ENCODE measurements at places on chromosomes 1 and 21. TPM values are rescaled to one million over a fixed set of nuclear protein-coding genes. Genes with fewer than 3 reads are reported as not detected.

GRCh38 chr1:200654660-200655059 is 15.0 kb downstream of the DDX59 start:
- H3K27me3 ChIP-seq: no peaks in the 10 kb centered on the region
- no peak overlapping the region for H3K4me3 ChIP-seq
- no peak for DNase-seq
- H3K4me1 ChIP-seq: peaks cover 6% of the 10 kb centered on the region

DNA sequence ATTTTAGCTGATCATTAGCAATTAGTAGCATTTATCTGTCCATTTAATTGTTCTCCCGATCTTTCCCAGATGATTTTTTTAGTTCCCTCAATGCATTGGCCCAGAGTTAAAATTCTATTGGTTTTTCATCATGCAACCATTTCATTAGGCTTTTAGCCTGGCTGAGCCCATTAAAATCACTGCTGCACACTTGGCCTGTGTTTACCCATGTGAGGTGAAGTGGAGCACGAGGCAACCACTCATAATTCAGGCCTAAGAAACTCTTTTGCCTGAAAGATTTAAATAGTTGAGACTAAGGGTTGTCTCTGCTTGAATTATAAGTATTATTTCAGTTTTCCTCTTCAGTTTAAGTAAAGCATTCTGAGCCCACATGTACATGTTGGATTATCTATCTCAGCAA is 889.0 kb upstream of the ADGRL4 start:
- no peak overlapping the region for H3K27ac ChIP-seq
- peaks cover 14% of the 10 kb centered on the region for H3K36me3 ChIP-seq
- H3K4me1 ChIP-seq: no peaks in the 10 kb centered on the region
- H3K27me3 ChIP-seq: no peaks in the 10 kb centered on the region
- no peak for DNase-seq

The SLC5A9 gene
- not detected for total RNA-seq

DNA sequence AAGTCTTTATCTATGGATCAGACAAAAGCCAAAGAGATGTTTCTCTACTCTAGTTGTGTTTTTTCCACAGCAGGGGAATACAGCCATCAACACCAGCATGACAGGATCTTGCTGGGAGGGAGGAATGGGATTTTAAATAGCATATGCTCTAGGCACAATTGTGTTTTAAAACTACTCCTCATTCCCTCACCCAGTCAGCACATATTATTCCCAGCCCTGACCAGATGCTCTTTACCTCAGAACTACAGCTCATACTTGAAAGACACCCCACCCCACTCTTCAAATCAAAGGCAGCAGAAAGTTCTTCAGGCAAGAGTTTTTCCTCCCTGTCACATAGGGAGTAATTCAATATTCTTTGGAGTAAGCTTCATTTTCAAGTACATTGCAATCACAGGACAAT is 46.2 kb upstream of the TBX15 start:
- no peaks in the 10 kb centered on the region for H3K4me1 ChIP-seq
- no peaks in the 10 kb centered on the region for H3K27me3 ChIP-seq

The TSSK3 gene
- total RNA-seq: 2.2 TPM

DNA sequence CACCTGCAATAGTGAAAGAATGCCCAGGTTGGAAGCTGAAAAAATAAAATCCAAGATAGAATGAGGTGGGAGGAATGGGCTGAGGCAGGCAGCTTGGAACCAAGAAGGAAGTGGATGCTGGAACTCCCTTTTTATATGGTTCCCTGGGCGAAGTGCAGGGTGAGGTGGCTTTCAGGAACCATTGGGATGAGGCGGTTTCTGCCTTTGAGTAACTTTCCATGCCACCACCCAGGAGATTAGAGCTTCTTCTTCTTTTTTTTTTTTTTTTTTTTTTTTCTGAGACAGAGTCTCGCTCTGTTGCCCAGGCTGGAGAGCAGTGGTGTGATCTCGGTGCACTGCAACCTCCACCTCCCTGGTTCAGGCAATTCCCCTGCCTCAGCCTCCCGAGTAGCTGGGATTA is 17.8 kb upstream of the MRPS6 start:
- H3K36me3 ChIP-seq: no peaks in the 10 kb centered on the region
- H3K27ac ChIP-seq: no peak overlapping the region
- H3K27me3 ChIP-seq: no peaks in the 10 kb centered on the region
- no peaks in the 10 kb centered on the region for H3K4me1 ChIP-seq
- no peak overlapping the region for H3K4me3 ChIP-seq
- DNase-seq: no peak

DNA sequence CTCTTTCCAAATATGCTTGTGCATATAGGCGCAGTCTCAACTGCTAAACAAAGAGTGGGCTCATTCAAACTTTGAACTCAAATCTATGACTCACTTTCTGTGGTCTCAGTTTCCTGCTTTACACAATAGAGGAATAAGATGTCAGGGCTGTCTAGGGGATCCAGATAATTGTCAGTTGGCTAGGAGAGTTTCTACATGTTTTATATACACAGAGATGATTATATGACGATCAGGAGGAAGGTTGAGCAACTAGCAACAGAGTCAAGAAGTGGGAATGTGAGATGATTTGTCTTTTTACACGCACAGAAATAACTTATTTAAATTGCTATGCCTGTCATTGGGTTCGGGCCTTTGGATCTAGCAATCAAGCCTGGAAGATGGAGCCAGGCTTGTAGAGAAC is 299.4 kb upstream of the LYPLAL1 start:
- peaks cover 11% of the 10 kb centered on the region for H3K4me1 ChIP-seq
- H3K36me3 ChIP-seq: no peaks in the 10 kb centered on the region
- DNase-seq: no peak
- no peaks in the 10 kb centered on the region for H3K27me3 ChIP-seq
- H3K4me3 ChIP-seq: no peak overlapping the region

The ANGPTL1 gene
- 0.21 TPM for total RNA-seq

DNA sequence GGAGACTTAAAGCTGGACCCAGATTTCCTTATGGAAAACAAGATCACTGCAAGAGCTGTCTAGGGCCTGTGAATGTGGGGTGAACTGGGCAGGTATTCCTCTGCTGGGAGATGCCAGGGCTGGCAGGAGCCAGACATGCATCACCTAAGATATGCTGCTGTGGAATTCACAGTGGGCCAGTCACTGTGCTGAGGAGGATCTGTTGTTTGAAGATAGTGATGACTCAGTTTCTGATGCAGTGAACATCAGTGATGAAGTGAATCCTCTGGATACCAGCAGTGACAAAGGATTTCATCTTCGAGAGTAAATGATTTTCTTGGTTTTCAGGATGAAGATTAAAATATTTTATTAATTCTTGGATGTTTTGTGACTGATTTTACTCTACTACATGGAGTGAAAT is 29.9 kb upstream of the CAMSAP2 start:
- no peaks in the 10 kb centered on the region for H3K36me3 ChIP-seq
- peaks cover 6% of the 10 kb centered on the region for H3K4me1 ChIP-seq
- no peak overlapping the region for H3K4me3 ChIP-seq

DNA sequence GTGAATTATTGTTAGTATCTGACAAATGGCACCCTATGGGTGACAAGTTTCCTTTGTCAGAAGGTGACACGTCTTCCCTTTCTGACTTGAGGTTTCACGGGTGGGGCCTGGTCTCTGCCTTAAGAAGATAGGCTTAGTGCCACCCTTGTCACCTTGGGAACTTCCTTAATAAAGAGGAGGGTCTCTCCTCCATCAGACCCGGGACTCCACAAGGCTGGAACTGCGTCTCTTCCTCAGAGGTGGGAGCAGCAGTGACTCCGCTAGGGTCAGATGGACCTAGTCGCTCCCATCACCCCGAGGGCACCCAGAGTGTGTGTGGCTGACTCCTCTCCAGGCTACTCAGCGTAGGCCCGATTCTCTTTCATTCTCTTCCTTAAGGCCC is 774 bp upstream of the WDTC1 start:
- H3K36me3 ChIP-seq: no peaks in the 10 kb centered on the region
- DNase-seq: no peak
- H3K27me3 ChIP-seq: no peaks in the 10 kb centered on the region
- peak overlapping the region; percentile 91 for H3K27ac ChIP-seq

The HES3 gene
- 25.2 TPM for total RNA-seq

DNA sequence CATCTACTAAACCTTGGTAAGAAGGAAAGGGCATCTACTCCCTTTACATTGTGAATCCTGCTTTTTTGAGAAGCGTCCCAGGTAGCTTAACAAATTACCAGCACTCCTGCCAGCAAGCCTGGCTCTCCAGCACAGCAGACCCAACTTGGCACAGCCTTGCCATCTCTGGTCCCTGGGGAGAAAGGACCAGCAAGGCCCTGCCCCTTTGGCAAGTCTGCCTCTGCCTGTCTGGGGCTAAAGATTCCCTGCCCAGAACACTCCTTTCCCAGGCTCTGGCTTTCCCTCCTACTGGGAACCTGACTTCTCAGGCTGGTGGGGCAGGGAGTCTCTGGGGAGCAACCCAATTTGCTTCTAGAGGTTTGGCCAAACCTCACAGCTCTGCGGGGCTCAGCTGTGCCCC is 68.5 kb downstream of the ATP2B4 start:
- peaks cover 7% of the 10 kb centered on the region for H3K4me1 ChIP-seq
- H3K27me3 ChIP-seq: no peaks in the 10 kb centered on the region
- H3K4me3 ChIP-seq: no peak overlapping the region
- no peak overlapping the region for H3K27ac ChIP-seq

DNA sequence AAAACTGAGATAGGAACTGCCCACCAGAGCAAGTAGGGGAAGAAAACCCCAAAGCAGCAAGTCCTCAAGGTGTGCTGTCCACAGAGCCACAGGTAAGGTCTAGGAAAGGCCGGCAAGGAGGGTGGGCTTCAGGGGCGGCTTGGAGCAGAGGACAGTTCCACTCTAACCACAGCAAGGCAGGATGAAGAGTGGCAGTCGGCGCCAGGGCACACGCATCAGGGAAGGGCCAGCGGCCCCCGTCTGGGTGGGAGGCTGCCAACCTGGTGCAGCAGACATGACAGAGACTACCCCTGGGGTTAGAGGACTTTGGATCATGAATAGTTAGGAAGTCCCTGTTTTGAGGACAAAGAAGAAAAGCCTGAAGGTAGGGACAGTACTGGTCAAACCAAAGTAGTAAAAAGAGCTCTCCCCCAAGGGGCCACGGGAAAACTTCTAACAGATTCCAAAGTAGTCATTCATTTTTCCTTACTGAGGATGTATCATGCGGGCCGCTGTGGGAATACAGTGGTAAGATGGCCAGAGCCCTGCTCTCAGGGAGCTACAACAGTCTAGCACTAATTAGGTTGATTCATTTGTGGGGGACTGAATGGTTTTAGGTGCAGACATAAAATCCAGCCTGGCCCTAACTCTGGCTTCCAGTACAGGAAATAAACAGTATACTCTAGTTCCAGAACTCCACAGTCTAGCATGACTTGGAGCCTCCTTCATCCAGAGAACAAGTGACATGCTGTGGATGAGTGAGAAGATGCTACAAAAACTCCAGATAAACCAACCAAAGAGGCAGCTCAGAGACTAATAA is 3.5 kb upstream of the RAP1GAP start:
- H3K36me3 ChIP-seq: no peaks in the 10 kb centered on the region
- H3K27me3 ChIP-seq: peaks cover 29% of the 10 kb centered on the region
- H3K4me1 ChIP-seq: peaks cover 13% of the 10 kb centered on the region
- peak overlapping the region; percentile 19 for H3K27ac ChIP-seq
- DNase-seq: no peak

The NLRP3 gene
- 0.07 TPM for total RNA-seq

DNA sequence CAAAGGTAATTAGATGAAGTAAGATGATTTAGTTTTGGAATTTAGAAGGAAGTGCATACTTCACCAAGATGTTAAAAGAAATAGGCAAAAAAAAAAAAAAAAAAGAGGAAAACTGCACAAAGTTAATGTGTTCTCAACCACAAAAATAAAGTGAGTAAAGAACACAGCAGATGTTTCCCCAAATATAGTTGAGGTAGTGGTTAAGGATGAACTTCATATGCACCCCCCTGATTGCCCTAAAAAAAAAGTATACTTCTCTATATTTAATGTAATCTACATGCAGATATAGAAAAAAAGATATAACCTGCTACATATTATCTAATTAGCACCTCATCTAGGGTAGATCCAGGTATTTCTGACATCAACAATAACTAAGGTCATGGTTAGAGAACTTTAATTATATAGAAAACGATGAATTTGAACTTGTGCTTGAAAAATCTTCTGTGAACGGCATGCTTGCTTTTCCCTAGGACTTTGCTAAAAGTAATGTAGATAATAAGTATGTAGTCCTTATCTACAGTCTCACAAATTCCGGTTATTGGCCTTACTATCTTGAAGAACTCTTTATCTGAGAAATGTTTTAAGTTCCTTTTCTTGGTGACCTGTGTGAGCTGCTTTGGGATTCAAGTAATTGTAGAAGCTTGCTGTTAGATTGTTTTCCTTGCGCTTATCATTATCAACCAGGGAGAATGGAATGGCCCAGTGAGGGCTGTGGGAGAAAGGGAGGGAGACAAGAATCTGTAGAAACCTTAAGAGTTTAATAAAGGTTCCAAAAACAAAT is 70.1 kb upstream of the LRRC7 start:
- H3K27ac ChIP-seq: no peak overlapping the region
- H3K4me3 ChIP-seq: no peak overlapping the region
- no peaks in the 10 kb centered on the region for H3K4me1 ChIP-seq
- H3K27me3 ChIP-seq: no peaks in the 10 kb centered on the region

- no peaks in the 10 kb centered on the region for H3K4me1 ChIP-seq
- H3K27me3 ChIP-seq: peaks cover 50% of the 10 kb centered on the region
- no peak overlapping the region for H3K27ac ChIP-seq
- H3K4me3 ChIP-seq: no peak overlapping the region
- no peak for DNase-seq
Observed at GRCh38 chr1:20584890-20585289, 4.0 kb upstream of the CDA start.

Data from neural crest cell (in vitro differentiated cells).